ENCODE measurements at places on chromosomes 1 and 21. TPM values are rescaled to one million over a fixed set of nuclear protein-coding genes. Genes with fewer than 3 reads are reported as not detected.

FCAMR gene
- not detected for total RNA-seq

UBL4B gene
- not detected for total RNA-seq

MTARC1 gene
- total RNA-seq, result not detected

CELA2A gene
- total RNA-seq, result not detected

DNA sequence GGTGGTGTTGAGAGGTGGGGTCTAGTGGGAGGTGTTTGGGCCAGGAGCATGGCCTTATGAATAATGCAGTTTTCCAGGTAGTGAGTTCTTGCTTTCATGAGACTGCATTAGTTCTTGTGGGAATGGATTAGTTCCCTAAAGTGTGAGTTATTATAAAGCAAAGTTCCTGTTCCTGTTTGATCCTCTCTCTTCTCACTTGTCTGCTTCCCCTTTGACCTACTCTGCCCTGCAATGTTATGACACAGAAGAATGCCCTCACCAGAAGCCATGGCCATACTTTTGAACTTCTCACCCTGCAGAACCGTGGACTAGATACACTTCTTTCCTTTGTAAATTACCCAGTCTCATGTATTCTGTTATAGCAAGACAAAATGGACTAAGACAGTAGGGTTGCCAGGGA, 53.6 kb downstream of the MAP3K7CL start:
- no peak for DNase-seq

GRCh38 chr1:191049781-191050180, 572.1 kb upstream of the BRINP3 start:
- DNase-seq, result no peak

GRCh38 chr1:209250861-209251636, 332.5 kb upstream of the CAMK1G start:
- no peak for DNase-seq

DNA sequence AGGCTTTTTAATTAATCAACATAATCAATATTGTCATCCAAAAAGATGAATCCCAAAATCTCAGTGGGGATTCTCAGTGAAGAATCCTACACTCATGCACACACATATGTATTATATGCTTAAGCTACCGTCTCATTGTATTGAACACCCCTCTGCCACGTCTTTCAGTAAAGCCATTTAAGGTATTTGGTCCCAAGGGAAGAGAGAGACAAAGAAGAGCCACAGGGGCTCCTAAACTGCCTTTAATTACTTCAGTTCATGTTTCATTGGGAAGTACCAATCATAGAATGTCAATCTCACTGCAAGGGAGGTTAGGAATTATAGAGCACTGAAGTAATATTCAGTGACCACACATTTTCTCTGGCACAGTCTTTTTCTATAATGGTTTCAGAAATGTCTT, 388.6 kb upstream of the NEGR1 start:
- DNase-seq, result no peak

DNA sequence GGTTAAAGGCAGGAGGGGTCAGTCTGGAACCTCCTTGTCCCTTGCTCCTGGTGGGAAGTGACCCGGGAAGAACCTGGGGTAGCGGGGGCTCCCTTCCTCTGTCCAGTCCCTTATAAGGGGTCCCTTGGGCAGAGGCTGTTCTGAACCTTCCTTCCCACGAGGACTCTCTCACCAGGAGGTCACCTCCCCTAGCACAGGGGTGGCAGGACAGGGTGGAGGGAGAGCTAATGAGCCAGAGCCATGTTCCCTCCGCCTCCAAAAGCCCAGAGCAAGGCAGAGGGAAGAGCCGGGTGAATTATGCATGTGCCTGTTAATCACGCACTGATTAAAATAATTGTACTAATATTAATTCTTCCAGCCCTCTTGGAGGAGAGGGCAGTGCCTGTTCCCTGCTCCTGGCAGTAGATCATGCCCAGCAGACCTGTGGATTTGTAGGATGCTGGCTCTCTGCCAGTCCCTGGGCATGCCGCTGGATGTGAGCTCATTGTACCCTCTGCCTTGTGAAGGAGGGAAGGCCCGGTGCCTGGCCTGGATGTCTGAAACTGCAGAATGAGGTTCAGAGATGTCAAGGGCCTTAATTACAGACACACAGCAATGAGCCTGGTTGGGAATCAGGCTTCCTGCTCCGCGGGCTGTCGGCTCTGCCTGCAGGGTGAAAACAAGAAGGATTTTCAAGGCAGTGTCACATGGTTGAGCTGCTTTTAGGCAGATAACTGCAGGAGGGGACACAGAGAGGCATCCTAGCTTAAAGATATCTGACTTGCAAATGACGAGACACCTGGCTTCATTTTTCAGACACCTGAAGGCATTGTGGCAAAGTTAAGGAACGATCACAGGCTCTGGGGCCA, 68.2 kb downstream of the IGSF21 start:
- DNase-seq, result no peak

- DNase-seq, result no peak
These were observed 12.4 kb downstream of the MOV10 start for GRCh38 chr1:112686835-112687234.

Data from RPMI7951 (cell line).